Activated naive CD4-positive, alpha-beta T cell treated with anti-CD3 and anti-CD28 coated beads, Interleukin-2, amount 50 U/mL, for 16 hours (primary cell): ENCODE measurements at places on chromosomes 3 and 15.

DNA sequence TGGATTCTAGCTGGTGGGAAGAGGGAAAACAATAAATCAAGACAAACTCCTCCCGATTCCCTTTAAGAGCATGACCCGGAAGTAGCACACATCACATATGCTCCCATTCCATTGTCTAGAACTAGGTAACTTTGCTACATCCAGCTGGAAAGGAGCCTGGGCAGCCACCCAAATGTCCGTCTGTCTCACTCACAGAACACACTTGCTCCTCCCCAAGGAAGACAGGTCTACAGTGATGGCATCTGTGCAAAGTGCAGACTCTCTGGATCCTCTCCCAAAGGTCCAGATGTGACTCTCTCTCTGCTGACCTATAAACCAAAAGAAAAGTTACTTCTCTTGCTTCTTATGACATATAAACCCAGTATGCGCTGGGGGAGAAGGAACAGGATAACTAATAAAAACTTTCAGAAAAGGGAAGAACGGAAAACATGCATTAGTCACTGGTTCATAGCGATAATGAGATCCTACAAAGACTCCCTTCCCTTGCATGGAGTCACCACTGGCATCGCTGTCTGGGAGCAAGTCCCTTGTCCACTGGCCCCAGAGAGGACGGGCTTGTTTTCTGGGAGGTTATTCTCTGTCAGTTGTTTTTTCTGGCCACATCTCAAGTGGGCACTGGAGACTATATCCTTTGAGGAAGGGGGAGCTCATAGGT is 29.8 kb upstream of the EPHB3 start:
- DNase-seq, result no peak

DNA sequence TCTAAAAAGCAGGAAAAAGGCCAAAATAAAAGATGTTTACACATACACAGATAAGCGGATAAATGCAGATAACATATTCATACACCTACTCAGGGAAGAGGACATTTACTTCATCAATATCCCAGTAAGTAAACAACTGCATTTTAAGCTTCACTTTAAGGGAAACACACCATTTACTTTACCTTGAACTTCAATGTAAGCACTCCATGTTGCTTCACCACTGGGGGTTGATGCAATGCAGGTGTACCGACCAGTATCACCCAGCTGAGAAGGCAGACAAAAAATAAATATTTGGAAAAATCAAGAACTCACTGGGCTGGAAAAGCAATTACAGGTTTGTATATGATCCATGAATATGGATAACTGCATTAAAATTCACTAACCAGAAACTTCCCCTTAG is 1099.5 kb downstream of the ROBO1 start:
- no peak for DNase-seq

DNA sequence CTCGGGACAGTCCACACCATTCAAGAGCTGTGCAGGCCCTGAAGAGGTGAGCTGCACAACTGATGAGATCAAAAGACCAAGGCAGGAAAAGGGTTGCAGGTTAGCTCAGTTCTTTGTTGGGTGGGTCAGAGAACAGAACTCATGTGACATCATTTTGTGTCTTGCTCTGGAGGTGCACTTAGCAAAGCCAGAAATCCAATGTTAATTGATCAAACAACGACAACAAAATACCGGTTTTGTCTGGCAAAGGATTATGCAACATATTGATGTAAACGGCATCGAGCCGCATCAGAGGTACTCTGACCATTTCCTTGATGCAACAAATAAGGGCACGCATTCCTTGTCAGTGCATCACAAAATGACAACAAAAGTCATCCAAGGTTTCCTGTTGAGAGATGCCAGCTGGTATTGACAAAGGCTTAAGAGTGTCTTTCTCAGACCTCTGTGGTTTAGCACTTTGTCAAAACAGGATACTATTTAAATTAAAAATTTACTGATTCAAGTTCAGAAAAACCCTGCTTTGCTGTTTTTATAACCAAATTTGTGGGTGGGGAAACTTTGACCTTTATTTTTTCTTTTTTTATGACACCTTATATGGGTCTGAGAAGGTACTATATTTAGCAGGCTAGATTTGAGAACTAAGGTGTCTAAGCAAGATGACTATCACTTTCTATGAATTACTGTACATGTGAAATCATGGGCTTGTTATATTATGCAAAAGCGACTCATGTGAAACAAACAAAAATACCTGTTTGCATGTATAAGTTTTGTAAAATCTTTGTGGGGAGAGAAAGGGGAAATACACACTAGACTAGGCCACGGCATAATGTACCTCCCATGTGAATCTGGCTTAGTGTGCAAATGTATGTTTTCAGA is 496.1 kb downstream of the FOXP1 start:
- DNase-seq, result peak; percentile 36

DNA sequence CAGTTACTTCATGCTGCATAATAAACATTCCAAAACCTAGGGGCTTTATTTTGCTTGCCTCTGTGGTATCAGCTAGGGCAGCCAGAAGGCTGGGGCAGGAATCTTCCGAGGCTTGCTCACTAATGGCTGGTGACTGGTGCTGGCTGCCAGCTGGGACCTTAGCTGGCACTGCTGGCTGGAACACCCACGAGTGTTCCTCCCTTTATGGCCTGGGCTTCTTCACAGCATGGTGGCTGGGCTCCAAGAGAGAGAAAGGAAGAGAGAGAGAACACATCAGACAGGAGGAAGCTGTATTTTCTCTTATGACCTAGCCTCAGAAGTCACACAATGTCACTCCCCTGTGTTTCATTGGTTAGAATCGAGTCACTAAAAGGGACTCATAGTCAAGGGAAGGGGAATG is 23.9 kb upstream of the CDCP1 start:
- no peak for DNase-seq

- no peak for DNase-seq
Measured at GRCh38 chr3:178567611-178568010, 31.4 kb downstream of the KCNMB2 start.
